ENCODE measurements at places on chromosomes 12 and 14. TPM values are rescaled to one million over a fixed set of nuclear protein-coding genes. Genes with fewer than 3 reads are reported as not detected.

Gene GZMB
- not detected for total RNA-seq

DNA sequence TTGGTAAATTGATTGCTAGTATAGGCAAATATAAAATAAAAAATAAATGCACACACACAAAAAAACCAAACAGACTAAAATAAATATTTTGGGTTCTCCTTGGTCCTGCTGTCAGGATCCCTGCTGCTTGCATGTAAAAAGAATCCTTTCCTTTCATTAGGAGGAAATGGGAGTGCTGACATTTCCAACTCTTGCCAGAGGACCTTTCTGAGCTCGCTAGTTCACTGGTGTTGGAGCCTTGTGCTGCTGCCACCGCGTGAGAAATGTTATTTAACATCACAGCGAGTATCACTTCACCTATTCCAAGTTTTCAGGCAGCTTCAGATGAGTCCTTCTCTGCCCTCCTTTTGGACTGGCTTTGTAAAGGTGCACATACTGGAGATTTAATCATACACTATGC is 358.9 kb downstream of the NPAS3 start:
- no peaks in the 10 kb centered on the region for H3K36me3 ChIP-seq
- H3K27me3 ChIP-seq, result no peaks in the 10 kb centered on the region
- H3K4me3 ChIP-seq, result no peak overlapping the region
- no peaks in the 10 kb centered on the region for H3K4me1 ChIP-seq

- peaks cover 44% of the 10 kb centered on the region for H3K4me1 ChIP-seq
- H3K27ac ChIP-seq, result no peak overlapping the region
- H3K36me3 ChIP-seq, result no peaks in the 10 kb centered on the region
- H3K27me3 ChIP-seq, result no peaks in the 10 kb centered on the region
Measured at GRCh38 chr12:69476276-69477017, 6.3 kb downstream of the FRS2 start.

Gene PPP1R3E
- 87.3 TPM for total RNA-seq

Gene PROX2
- not detected for total RNA-seq

DNA sequence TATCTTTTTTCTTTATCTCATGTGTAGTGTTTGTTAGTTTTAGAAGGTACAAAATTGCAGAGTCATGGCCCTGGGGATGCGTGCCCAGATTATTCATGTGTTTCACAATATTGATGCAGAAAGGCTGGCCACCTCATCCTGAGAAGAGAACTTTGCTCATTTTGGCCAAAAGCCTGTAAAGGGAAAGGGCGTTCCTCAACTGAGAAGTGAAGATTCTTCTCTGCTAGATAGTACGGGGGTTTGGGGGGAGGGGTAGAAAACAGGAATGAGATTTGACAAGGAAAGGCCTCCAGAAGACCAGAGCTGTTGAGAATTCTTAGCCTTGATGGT is 1.7 kb downstream of the MGST1 start:
- H3K27ac ChIP-seq, result no peak overlapping the region
- H3K36me3 ChIP-seq, result no peaks in the 10 kb centered on the region
- H3K4me1 ChIP-seq, result no peaks in the 10 kb centered on the region
- no peak overlapping the region for H3K4me3 ChIP-seq
- no peaks in the 10 kb centered on the region for H3K27me3 ChIP-seq
- DNase-seq, result no peak

DNA sequence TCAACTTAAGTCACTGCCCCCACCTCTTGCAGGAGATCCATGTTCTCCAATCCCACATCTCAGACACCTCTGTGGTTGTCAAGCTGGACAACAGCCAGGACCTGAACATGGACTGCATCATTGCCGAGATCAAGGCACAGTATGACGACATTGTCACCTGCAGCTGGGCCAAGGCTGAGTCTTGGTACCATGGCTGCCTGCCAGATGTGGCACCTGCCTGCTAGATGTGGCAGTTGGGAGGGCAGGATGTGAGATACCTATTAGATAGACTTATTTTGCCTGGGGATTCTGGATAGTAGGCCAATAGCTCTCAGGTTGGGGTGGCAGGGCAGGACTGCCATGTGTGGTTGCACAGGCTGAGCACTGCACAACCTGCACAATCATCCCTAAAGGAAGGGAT is 7.9 kb upstream of the KRT86 start:
- no peaks in the 10 kb centered on the region for H3K4me1 ChIP-seq
- no peaks in the 10 kb centered on the region for H3K36me3 ChIP-seq
- H3K27ac ChIP-seq, result no peak overlapping the region
- peaks cover 4% of the 10 kb centered on the region for H3K27me3 ChIP-seq

Gene CABP1
- not detected for total RNA-seq

DNA sequence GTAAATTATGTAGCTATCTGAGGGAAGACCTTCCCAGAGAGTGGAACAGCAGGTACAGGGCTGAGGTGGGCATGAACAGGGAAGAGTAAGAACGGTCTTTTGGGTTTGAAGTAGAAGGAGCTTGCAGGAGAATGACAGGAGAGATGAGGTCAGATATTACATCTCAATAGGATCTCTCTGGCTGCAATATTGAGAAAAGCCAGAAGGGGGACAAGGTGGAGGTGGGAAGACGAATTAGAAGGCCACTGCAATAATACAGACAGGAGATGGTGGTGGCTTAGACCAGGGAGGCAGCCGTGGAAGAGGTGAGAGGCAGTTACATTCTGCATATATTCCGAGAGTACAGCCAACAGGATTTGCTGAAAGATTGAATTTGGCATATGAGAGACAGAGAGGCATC is 310.2 kb downstream of the APAF1 start:
- DNase-seq, result no peak
- no peaks in the 10 kb centered on the region for H3K27me3 ChIP-seq

DNA sequence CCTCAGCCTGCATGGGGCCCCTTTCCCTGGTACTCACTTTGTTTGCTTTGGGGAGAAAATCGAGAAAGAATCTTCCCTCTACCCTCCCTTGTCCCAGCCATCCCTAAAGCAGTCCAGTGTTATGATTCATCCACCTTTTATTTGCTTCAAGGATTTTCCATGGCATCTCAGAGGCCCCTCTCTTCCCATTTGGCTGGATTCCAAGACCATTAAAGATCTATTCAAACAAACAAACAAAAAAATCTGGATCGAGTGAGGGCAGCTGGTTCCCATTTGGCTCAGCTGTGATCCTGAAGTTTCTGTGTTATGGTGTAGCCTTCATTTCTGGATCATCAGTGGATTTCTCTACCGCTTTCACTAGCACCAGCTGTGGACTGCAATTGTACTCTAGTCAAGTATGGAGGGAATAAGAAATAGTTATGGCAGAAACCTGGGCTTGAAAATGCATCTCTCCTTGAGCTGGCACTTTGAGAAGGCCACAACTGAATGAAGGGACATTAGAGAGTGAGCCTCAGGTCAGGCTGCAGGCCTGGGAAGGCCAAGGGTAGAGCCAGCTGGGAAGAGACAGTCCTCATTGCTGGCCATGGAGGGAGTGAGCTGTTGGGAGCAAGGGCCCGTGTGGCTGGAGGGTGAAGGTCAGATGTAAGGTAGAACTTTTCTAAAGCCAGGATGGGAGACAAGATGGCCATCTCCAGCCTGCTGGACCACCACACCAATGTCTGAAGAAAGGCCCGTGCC is 13.7 kb downstream of the KRT71 start:
- H3K27me3 ChIP-seq, result no peaks in the 10 kb centered on the region
- no peaks in the 10 kb centered on the region for H3K36me3 ChIP-seq
- no peak overlapping the region for H3K27ac ChIP-seq
- no peaks in the 10 kb centered on the region for H3K4me1 ChIP-seq
- H3K4me3 ChIP-seq, result no peak overlapping the region

DNA sequence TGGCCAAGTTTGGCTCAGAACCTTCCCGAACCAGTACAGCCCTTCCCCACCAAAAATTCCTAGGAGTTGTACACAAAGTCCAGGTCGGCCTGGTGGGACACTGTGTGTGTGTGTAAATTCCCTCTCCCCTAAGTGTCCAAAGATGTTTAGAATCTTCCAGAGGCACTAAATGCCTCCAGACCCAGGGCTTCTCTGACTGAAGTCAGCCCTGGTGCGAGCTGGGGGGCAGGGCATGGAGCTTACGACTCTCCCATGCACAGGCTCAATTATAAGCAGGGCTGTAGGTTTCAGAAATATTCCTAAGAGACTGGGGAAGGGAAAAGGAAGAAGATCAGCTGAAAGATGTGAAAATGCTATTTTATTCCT is 106.9 kb upstream of the ATF7IP start:
- no peaks in the 10 kb centered on the region for H3K36me3 ChIP-seq
- peak overlapping the region; percentile 1 for H3K4me3 ChIP-seq
- peaks cover 44% of the 10 kb centered on the region for H3K4me1 ChIP-seq
- no peak for DNase-seq
- no peaks in the 10 kb centered on the region for H3K27me3 ChIP-seq

Gene NEUROD4
- total RNA-seq, result 0.09 TPM

Gene KDM2B
- total RNA-seq, result 101 TPM

Measured in CD4-positive, alpha-beta memory T cell (primary cell).